Breast epithelium (tissue), 4 donors: ENCODE measurements at places on chromosomes 2 and 18.

- DNase-seq = no peak
Measured at GRCh38 chr2:172223601-172224054, 120.9 kb upstream of the DLX2 start.

DNA sequence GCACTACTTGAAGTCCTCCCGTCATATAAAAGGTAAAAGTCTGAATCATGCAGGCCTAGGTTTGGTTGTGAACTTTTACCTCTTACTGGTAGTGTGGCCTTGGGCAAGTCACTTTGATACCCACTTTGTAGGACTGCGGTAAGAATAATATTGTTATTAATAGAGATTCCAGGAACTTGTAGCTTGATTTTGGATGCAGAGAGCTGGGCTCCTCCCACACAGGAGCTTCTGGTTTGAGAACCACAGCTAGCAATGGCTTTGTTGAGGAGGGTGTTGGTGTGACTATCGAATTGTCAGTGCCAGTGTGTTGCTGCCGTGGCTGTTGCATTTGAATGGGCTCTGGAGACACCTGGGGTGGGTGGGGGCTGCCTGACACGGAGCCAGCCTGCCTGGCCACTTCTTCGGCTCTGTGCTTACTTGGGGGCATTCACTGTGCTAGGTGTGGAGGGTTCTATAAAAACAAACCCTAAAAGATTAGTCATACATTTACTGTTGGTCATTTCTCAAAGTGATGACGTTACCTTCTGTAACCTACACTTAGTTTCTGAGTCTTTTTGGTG lies 38.5 kb downstream of the ASAP2 start:
- no peak for DNase-seq

DNA sequence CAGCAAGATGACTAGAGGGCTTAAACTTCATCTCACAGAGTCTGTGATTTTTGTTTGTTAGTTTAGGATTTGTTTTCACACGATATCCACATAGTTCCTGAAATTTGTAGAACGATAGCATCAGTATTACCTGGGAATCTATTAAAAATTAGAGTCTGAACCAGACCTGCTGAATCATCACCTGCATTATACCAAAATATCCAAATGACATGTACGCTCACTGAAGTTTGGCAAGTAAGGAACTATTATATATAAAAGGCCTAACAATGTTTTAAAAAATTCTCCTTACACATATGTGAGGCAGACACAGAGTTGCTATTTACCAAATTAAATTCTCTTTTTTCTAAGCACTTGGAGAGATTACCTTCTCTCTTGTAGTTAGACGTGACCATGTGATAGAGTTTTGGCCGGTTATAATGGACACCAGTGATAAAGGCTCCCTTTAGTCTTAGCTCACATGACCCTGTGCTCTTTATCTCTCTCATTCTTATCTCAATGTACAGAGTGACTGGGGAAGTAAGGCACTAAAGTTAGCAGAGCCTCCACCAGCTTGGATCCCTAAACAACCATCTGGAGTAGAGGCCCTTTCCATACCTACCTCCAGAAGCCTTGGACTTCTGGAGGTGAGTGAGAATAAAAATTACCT lies 363.1 kb downstream of the DSC3 start:
- no peak for DNase-seq

- DNase-seq = no peak
Measured at GRCh38 chr2:224894356-224894755, 147.9 kb downstream of the DOCK10 start.

- no peak for DNase-seq
Measured at GRCh38 chr2:103219398-103219797, 457.6 kb downstream of the TMEM182 start.

DNA sequence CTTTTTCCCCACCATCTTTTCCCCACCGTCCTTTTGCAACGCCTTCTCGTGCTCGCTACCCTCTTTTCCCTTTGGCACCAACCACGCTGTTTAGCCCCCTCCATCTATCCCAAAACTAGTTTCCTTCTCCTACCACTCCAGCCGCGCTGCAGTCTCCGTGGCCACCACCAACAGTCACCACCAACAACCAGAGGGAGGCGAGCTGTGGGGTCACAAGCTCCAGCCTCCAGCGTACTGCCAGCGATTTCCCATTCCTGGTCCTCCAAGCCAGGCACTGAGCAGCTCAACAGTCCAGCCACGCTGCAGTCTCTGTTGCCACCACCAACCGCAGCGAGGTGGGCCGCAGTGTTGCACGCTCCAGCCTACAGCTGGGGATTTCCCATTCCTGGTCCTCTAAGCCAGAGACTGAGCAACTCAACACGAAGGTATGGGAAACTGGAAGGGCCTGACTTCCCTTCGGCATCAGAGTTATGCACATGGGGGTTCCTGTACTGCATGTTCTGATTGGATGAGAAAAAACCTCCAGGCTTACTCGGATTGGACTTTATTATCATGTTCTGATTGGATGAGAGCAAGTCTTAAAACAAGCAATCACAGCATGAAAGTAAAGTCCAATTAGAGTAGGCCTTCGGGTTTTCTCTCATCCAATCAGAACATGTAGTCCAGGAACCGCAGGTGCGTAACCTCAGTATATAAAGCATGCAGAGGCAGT lies 42.3 kb upstream of the IMP4 start:
- no peak for DNase-seq

DNA sequence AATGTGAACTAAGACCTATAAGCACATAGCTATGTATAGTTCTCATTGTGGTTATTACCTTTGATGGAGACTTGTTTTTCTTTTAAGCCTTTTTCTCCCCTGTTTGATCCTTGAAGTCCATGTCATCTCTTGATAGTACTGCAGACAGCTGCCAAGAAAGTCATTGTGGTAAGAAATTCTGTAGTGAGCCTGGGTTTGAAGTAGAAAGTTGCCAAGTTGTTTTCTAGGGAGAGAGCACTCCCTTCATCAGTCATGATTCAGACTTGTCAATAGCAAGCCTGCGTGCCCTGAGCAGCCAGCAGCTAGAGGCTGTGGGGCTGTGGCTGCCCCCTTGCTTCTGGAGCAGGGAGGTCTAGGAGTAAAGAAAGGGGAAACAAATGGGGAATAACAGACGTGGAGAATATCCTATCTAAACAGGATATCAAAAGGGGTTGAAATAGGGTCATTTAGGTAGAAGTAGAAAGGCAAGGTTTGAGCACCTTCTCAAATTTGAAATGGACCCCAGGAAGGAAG lies 8.4 kb downstream of the SP5 start:
- no peak for DNase-seq

- DNase-seq = no peak
Measured at GRCh38 chr18:63138436-63139340, 180.9 kb downstream of the BCL2 start.

DNA sequence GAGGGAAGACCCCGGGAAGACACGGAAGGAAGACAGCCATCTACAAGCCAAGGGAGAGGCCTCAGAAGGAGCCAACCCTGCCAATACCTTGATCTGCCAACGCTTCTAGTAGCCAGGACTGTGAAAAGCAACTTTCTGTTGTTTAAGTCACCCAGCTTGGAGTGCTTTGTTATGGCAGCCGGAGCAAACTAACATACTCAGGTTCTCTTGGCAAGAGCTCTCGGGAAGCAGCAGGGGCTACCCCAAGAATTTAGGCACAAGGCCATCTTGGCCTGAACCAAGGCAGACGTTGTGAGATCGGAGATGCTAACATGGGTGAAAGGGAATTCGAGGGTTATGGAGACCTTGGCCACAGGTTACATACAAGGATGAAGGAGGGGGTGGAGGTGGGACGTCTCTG lies 78.6 kb upstream of the KLHL29 start:
- no peak for DNase-seq

DNA sequence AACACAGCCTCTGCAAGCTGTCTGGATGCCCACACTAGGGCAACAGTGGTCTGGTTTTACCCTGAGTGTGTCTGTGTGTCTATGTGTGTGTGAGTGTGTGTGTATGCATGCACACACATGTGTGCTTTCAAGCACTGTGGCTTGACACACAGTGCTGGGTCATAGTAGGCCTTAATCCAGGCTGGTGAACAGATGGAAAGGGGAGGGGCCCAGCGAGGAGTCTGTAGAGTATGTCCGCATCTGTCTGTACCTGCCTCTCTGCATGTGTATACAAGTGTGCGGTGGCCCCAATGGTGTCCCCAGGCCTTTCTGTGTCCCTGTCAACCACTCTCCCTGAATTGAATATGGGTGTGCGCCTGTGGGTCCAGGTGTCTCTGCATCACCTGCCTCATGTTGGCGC lies 9.3 kb upstream of the KCNIP3 start:
- DNase-seq = no peak

DNA sequence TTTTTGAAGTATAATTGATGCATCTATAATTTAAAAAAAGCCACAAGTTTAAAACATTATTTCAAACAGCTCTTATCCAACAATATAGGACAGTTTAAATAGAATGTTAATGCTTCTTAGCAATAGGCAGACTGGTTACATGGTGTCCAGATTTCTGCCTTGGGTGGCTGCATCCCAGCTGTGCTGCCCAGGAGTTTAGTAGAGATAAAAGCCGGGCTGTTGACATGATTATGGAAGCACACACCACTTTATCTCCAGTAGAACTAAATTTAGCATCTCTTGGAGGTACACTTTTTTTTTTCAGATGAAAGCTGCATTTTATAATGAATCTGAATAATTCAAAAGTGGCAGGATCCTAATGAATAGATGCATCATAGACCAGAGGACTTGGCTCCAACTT lies 309.7 kb downstream of the PLCL1 start:
- no peak for DNase-seq

DNA sequence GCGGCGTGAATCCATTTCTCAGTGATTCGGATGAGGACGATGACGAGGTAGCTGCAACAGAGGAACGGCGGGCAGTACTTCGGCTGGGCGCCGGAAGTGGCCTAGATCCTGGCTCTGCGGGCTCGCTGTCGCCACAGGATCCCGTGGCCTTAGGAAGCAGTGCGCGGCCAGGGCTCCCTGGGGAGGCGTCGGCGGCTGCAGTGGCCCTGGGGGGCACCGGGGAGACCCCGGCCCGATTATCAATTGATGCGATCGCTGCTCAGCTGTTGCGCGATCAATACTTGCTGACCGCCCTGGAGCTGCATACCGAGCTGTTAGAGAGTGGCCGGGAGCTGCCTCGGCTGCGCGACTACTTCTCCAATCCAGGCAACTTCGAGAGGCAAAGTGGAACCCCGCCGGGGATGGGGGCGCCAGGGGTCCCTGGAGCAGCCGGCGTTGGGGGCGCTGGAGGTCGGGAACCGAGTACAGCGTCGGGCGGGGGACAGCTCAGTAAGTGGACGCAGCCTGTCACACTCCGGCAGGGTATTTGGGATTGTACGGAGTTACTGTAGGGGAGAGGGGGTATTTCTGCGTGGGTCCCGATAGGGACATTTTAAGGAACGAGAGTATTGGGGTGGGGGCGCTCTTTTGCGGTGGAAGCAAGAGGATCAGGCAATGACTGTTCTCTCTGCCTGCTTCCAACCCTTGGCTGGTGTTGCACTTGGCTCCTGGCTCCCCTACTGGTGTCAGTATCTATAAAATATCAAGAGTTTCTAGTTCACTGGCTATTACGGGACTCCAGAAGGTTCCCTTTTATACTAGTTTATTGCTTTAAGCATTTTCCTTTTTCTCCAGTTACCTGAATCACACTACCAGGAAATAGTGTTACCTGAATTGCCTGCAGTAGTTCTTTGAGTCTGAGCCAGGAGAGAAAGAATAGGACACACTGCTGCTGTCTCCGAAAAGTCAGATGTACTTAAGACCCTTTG lies 772 bp downstream of the RELCH start:
- no peak for DNase-seq

- no peak for DNase-seq
Measured at GRCh38 chr18:63758615-63759240, 16.5 kb upstream of the SERPINB7 start.

DNA sequence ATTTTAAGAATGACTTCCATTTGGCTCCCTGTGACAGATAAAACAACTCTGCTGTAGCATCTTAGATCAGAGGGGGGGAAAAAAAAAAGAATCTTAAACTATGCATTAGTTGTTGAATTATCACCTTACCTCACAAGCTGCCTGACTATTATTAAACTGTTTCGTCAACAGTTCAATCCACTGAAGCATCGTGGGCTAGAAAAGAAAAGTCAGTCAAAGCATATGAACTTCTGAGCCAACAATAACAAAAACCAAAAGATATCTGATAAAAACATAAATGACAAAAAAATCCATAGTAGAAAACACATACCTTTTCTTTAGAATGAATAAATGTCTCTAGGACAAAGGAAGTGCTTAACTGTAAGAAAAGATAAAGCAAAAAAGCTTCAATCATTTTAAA lies 73.7 kb downstream of the C2orf74 start:
- no peak for DNase-seq

- no peak for DNase-seq
Measured at GRCh38 chr2:152094014-152094413, 4.8 kb downstream of the CACNB4 start.

- DNase-seq = no peak
Measured at GRCh38 chr2:237074211-237074993, 11.3 kb upstream of the COPS8 start.

DNA sequence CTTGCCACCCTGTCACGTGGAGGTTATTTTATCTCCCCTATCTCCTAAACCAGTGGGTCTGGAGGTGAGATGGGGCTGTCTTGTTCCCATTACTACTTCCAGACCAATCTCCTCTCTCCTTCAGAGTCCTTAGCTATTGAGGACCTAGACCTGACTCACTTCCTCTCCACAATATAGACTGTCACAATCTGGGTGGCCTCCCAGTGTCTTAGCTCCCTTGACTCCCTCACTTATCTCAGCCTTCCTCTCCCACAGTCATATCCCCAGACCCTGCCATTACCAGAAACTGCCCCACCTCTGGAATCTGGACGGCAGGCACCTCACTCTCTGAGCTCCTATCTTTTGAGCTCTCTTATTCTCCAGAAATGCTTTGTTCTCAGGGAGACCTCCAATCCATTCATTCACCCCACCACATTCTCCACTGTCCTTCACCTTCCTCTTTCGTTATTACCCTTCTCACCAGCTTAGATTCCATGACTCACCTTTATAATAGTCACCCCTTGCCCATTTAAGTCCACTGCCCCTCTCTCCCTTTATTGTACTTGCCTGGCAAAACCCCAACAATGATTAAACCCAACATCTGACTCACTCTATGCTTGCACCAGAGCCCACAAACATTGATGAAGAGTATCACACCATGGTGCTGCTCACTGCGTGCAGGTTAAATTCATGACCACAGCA lies 23.3 kb upstream of the SIX3 start:
- DNase-seq = no peak

- no peak for DNase-seq
Measured at GRCh38 chr2:100902817-100903405, 83.0 kb downstream of the NPAS2 start.

DNA sequence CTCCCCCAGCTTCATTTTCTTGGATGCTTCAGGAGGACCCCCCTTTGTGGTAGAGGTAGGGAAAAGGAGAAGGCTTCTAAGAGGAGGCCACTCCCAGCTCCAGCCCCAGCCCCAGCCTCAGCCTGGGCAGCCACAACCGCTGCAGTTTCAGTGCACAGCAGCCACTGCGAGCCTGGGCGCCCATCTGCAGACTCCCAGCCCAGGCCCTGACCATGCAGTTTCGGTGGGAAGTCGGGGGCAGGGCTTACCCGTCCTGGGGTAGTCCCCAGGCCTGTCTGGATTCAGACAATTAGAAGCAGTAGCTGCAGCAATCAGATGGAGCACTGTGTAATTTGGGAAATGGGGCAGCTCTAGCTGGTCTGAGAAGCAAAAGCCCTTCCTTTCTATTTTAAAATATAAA lies 28.6 kb downstream of the ITM2C start:
- no peak for DNase-seq

- no peak for DNase-seq
Measured at GRCh38 chr2:1082456-1083205, 132.0 kb downstream of the SNTG2 start.
